ENCODE measurements at places on chromosomes 12 and 14.

DNA sequence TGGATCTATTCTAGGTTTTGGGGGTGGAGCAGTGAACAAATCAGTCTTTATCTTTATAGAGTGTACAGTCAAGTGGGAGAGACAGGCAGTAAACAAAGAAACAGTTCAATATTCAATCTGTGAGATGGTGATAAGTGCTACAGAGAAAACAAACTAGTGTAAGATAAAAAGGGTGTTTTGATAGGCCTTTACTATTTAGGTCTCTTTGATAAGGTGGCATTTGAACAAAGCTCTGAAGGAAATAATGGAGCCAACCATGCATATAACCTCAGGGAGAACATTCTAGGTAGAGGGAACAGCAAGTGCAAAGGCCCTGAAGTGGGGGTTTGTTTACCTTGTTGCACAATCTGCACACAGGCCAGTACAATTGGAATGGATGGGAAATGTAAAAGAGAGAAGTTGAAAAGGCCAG lies 47.3 kb downstream of the PTPN11 start:
- peak; percentile 0 for DNase-seq

GRCh38 chr14:72603639-72604038 lies 290.3 kb downstream of the DPF3 start:
- DNase-seq, result no peak

- DNase-seq, result no peak
These were observed 192.5 kb upstream of the PWP1 start for GRCh38 chr12:107493135-107493494.

GRCh38 chr14:51862176-51862796 lies 1.9 kb downstream of the GNG2 start:
- DNase-seq, result no peak

Data from NCI-H1436 treated with DMSO at 0.1 percent for 48 hours (cell line).